ENCODE measurements at places on chromosomes 7 and 10.
A peak's percentile ranks its signal among the peaks of the same experiment; 100 is the strongest.

- peak; percentile 33 for DNase-seq
Observed at GRCh38 chr10:15419279-15419874, 48.3 kb upstream of the FAM171A1 start.

DNA sequence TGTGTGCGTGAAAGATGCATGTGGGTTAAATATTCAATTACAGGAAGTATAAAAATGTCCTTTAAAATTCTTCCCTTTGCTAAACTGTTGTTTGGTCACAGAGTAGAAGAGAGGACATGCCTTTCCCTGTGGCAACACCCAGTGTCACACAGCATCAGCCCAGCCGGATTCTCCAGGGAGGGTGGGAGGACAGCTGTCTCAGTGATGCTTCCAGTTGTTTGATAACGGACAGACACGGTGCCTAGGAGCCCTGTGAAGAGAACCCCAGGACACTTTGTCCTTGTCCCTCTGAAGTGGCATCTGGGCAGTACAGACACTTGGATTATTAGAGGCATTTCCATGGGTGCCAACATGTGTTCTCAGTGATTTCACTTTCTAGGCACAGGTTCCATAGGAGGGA lies 306.6 kb upstream of the LRGUK start:
- DNase-seq, result no peak

DNA sequence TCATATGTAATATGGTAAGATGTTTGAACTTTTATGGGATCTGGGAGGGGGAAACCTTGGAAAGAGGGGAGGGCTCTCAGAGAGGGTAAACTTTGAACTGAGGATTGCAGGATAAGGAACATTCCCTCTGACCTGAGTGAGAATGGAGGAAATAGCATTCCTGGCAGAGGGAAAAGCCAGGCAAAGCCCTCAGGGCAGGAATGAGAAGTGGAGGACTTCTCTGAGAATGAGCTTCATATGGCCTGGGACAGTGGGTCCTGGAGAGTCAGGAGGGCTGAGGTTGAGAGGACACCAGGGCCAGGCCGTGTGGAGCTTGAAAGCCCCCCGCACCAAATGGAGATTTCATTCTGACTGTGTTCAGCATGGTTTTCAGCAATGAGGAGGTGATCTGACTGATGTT lies 34.2 kb downstream of the NPVF start:
- DNase-seq, result no peak

DNA sequence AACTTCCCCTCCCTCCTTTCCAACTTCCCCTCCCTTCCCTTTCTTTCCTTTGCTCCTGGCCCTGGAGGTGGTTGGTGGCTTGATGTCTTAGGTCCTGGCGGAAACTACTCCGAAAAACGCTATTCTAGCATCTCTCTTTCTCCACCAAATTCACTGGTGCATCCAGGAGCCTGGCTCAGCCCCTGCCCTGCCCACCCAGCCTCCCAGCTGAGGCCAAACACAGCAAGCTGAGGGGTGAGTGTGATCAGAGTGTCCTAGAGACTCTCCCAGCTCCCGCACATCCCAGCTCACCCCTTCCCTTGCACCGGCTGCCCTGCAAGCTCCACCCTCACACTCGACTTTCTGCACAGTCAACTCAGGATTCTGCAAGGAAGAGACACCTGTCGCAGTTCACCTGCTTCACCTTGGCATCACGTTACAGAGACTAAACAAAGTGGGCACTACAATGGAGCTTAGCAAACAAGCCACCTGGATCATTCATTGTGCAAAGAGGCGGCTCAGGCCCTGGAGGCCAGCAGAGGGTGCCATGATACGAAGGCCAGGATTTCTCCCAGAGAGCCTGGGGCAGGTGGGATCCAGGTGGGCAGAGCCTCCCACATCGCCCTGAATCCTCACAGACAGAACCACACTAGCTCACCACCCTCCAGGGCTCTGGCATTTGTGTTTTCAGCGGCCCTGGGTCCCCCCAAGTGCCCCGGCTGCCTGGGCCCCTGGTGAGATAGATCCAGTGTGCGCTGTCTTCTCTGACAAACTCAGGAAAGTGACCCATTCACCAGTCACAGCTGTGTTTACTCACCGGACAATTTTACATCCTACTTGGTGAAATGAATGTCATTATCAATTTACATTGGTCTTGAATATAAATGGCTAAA lies 169.6 kb downstream of the TCERG1L start:
- no peak for DNase-seq

- DNase-seq, result no peak
Observed at GRCh38 chr10:6977398-6978186, 397.5 kb upstream of the PRKCQ start.

- DNase-seq, result no peak
Observed at GRCh38 chr10:3173171-3173878, 743 bp upstream of the PITRM1 start.

DNA sequence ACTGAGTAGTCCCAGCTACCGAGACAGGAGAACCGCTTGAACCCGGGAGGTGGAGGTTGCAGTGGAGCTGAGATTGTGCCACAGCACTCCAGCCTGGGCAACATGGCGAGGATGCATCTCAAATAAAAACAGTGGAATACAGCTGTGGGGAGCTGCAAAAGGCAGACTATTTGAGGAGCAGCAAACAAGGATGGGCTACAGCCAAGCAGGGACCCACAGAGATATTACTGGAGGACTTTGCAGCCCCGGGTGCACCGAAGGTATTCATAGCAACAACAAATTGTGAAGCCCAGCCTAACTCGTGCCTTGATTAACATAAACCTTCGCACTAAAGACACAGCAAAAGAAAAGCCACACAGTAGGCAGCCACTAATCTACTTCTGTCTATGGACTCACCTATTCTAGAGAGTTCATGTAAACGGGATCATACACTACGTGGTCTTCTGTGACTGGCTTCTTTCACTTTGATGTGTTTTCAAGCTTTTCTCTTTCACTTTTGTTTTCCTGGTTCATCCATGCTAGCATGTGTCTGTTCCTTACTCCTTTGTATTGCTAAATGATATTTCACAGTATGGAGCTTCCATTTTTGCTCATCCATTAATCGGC lies 34.0 kb downstream of the PODXL start:
- no peak for DNase-seq

DNA sequence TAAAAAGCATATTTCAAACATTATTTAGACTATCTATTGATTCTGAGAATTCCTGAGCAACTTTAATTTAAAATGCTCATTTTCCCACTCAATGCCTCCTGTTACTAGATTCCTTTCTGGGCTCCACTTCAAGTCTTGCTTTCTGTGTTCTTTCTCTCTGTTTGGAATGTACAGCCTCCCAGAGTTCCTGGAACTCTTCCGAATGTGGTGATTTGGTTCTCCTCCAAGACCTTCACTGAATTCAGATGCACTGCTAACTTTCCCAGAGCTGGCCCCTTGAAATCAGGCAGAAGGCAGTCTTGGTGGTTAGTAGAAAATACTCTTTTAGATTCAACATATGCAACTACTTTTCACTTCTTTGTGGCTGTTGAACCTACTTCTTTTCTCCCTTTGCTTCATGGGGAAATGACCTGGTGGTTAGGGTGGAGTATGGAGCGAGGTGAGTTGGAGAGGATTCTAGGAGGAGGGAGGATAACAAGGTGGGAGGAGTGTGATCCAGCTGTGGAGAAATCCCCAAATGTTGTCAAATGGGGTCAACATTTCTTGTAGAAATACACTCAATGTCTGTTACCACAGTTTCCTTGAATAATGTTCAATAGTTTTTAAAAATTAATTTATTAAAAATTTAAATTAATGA lies 27.9 kb upstream of the CCDC7 start:
- DNase-seq, result no peak

DNA sequence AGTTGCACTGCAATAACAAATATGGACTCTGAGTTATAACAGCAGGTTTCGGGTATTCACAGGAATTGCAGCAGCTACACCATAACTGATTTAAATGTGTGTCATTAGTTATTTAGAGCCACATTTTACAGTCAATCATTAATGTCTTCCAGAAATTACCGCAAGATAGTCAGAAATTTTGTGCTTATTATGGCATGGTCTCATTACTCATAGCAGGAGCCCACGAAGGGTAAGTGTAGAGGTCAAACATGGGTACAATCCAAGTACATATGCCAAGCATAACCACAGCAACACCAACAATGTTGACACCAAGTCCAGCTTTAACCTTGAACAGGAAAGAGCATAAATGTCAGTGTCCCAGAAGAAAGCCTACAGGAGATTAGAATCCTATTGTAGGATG lies 84.4 kb downstream of the SLC13A1 start:
- no peak for DNase-seq

GRCh38 chr7:131355917-131356777 lies 28.5 kb downstream of the MKLN1 start:
- no peak for DNase-seq

- no peak for DNase-seq
Observed at GRCh38 chr7:128302139-128302538, 41.6 kb downstream of the RBM28 start.

GRCh38 chr10:84012831-84013458 lies 126.4 kb upstream of the GHITM start:
- DNase-seq, result no peak

GRCh38 chr7:91089382-91089963 lies 174.8 kb upstream of the FZD1 start:
- no peak for DNase-seq

DNA sequence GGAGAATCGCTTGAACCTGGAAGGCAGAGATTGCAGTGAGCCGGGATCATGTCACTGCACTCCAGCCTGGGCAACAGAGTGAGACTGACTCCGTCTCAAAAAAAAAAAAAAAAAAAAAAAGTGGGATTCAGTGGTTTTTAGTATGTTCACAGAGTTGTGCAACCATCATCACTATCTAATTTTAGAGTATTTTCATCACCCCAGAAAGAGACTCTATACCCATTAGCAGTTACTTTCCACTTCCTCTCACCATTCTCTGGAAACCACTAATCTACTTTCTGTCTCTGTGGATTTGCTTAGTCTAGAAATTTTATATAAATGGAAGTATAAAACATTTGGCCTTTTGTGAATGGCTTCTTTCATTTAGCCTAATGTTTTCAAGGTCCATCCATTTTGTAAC lies 113.4 kb downstream of the ST7 start:
- DNase-seq, result no peak

DNA sequence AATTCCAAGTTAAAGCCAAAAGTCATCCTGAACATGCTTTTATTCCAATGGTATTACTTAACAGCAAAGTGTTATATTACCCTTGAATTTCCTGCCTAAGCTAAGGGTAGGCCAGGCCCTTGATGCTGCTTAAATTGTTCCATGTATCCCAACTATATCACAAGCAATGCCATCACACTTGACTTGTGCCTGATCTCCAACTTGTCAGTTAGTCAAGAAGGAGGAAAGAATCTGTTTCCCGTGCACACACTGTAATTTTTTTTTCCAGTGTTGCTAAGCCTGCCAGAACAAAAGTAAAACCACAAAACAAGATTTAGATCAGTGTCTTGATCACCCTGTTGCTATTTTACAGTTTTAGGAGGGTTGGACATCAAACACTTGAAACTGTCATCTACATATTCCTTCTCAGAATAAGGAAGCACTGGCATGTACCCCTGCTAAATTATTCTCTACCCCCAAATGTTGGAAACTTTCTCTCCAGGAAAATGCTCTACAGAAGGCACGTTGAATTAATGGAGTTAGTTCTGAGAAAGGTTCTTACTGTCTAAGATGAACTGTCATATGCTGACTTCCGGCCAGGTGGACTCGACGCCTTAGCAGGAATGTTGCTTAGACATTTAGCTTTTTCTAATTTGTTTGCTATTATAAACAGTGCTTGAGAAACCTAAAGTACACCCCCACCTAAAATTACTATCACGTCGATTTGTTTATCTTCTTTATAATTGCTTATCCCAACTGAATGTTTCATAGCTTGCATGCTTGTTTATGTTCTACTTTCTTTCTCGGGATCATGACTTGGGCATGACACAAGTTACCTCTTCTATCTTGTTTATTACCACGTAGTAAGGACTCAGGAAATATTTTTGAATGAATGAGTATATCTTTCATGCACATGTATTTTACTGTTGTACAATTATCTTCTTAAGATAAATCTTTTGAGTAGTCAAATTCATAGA lies 105.5 kb upstream of the ZNF438 start:
- no peak for DNase-seq

- no peak for DNase-seq
Observed at GRCh38 chr7:129882531-129882930, 70.2 kb downstream of the UBE2H start.

GRCh38 chr7:130092598-130092997 lies 22.3 kb downstream of the KLHDC10 start:
- no peak for DNase-seq

DNA sequence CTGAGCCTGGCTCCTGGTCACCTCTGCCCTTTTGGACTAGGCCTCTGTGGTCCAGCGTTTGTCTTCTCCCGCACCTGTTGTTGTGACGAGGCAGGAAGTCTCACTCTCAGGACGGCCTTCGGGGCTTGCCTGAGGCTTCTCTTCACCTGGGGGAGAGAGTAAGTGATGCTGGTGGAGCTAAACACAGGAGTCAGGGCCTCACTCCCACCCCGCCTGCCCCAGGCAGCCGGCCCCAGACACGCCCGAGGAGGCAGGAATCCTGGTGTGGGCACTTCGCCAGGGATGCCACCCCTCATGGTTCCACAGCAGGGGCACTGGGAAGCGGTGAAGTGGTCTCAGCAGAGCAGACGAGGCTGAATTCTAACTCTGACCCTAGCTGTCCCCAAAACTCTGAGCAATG lies 42.4 kb downstream of the IL2RA start:
- no peak for DNase-seq

DNA sequence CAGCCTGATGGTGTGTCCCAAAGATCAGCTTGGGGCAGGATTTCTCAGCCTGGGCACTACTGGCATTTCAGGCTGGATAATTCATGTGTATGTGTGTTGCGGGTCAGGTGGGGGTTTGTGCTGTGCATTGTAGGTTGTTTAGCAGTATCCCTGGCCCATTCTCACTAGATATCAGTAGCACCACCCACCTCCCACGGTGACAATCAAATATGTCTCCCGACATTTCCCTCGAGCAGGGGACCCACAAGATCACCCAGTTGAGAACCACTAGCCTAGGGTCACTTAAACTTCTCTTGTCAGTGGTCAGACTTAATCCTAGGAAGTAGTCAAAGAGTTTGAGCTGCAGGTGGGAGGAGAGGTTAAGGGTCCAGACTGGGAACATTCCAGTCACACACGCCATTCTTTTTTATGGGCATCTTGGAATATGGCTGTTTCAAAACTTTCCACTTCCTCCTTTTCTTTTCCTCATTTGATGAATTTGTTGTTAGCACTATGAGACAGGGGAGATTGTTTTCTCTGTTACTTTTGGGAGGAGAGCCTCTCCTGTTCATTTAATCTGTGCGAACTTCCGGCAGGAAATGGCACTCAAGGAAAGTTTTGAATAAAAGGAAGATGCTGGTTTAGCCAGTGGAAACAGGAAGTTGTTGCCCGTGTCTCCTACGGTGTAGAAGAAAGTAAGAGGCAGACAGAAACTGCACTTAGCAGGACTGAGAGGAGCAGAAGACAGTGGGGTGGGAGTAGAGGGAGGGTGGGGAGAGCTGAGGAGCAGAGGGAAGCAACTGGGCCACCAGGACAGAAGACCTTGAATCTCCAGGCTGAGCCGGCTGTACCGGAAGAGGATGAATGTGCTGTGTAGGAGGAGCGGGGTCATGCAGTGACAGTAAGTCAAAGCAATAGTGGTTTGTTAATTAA lies 17.6 kb upstream of the EXOC6 start:
- DNase-seq, result peak; percentile 40

- no peak for DNase-seq
Observed at GRCh38 chr10:58360412-58361004, 24.7 kb upstream of the TFAM start.

GRCh38 chr10:35352512-35352911 lies 16.2 kb downstream of the CCNY start:
- DNase-seq, result no peak

GRCh38 chr7:68783684-68784083 lies 814.6 kb upstream of the AUTS2 start:
- DNase-seq, result no peak

- DNase-seq, result no peak
Observed at GRCh38 chr7:25628446-25628845, 400.2 kb upstream of the NPVF start.

Measured in activated CD4-positive, alpha-beta T cell treated with anti-CD3 and anti-CD28 coated beads, Interleukin-2, amount 50 U/mL, for 48 hours (primary cell).